Adipocyte (in vitro differentiated cells): ENCODE measurements at places on chromosomes 2 and 18.

GRCh38 chr2:166373951-166374350, 1.8 kb downstream of the SCN9A start:
- DNase-seq, result peak; percentile 74

DNA sequence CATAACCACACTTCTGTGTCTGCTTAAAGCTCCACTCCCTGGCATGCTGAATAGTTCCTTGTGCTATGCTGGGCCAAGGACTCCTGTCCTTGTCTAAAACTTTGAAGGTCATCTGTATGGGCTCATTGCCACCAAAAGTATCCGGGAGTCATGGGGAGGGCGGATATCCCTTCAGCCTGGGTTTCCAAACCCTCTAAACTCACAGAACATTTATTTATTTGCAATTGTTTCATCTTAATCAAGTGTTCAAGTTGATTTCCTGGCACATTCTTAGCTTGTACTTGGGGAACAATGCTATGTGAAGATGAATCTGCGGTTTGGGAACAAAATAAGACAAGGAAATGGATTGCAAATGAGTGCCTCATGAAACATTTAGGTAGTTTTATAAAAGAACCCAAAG, 1.8 kb downstream of the NOSTRIN start:
- no peak for DNase-seq

DNA sequence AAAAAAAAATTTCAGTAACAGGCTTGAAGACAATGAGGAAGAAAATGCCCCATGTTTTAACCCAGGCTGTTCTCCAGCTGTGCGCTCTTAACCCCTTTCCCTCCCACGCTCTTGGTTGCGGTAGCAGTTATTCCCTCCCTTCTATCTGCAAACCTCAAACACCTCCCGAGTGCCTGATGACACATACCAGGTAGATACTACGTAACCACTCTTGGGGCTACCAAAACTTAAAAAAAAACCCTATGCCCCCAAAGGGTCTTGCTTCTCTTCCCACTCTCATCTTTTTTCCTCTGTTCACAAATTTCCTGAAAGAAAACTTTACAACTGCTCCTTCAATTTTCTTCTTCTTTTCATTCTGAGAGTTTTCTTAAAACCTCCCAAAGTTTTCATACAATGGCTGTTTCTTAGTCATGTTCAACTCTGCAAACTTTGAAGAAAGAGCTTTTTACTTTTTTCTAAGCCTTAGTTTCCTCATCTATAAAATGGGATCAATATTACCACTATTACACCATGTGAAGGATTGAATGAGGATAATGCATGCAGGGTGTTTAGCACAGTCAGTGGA, 4.9 kb upstream of the DRC1 start:
- no peak for DNase-seq

DNA sequence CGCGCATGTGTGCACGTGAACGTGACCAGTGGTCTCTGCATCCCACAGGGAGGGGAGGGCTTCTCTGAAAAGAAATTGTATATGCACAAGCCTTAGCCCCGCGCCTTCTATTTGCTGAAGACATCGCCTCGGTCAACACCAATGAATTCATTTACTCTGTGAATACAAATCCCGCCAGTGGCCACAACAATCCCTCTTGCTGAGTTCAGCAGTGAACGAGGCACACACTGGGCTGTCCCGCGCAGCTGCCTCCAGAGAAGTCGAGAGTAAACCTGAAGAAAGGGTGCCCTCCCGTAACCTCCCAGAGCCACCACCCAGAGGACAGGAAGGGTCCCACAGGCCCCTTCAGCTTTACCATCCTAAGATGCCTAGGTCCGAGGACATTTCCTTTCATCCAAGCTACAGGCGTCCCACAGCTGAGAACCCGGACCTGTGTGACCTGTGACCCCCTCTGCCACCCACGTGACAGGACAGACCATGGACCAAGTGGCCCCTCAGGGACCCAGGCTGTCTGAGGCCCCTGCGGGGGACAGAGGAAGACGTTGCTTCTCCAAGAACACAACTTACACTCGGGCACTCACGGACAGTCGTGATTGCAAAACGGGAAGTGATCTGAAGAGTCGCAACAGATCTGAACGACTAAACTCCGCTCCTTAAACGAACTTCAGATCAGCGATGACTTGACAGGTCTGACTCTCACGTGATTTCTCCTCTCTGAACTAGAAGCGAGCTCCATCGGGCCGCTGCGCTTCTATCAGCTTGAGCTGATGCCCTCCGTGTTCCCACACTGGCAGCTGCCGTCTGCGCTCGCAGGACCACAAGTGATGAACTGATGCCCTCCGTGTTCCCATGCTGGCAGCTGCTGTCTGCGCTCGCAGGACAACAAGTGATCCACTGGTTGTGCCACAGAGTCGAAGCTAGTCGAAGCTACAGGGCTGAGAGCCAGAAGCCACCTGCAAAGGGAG, 92.7 kb downstream of the ZNF516 start:
- DNase-seq, result no peak

DNA sequence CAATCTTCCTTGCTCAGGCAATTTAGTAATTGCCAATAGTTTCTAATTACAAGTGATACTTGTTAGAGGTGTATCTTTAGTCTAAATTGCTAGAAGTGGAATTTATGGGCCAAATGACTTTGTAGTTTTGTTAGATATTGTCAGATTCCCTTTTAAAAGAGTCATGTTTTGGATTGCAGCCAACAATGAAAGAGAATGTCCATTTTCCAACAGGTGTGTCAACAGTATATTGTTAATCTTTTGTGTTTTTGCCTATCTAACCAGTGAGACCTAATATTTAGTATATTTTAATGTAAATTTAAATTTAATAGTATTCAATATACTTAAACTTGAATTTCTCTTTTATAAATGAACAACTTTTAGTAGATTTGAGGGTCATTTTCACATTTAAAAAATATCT, 259.4 kb upstream of the ETAA1 start:
- no peak for DNase-seq

DNA sequence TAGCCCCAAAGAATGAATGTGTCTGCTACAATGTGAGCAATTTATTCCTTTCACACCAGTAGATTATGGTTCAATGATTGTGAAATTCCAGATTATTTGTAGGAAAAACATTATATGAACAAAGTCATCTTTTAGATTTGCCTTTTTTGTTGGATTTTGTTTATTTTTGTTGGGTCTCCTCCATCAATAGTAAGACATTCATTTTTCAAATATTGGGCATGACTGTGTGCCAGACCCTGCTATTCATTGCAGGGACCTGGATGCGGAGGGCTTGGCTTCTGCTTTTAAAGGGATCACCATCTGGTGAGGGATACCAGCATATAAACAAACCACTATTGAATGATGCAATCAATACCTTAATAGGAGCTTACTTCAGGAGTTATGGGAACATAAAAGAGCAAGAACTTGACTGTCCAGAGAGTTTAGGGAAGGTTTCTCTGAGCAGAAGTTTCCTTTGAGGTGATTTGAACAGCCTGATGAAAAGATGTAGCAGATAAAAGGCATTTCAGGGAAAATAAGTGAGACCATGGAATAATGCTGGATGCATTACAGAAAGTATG, 486.7 kb downstream of the EPHA4 start:
- DNase-seq, result peak; percentile 28

GRCh38 chr2:8534729-8535468, 147.0 kb upstream of the ID2 start:
- peak; percentile 67 for DNase-seq

DNA sequence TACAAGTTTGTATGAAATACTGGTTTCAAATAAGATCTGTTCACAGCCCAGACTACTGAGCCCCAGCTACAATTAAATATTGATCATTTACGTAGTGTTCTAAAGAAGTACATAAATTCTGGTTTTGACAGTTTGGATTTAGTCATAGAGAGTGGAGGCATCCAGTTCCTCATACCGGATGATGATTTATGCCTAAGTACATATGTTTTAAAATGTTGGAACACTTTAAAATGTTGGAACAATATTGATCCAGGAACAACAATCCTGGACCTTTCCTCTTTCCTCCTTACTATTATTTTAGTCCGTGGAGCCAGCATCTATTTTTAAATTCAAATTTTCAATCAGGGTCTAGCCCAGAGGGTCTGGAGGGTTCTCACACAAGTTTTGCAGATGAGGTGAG, 22.8 kb upstream of the TTN start:
- no peak for DNase-seq
